ENCODE measurements at places on chromosomes 1 and 21. TPM values are rescaled to one million over a fixed set of nuclear protein-coding genes. Genes with fewer than 3 reads are reported as not detected.

DNA sequence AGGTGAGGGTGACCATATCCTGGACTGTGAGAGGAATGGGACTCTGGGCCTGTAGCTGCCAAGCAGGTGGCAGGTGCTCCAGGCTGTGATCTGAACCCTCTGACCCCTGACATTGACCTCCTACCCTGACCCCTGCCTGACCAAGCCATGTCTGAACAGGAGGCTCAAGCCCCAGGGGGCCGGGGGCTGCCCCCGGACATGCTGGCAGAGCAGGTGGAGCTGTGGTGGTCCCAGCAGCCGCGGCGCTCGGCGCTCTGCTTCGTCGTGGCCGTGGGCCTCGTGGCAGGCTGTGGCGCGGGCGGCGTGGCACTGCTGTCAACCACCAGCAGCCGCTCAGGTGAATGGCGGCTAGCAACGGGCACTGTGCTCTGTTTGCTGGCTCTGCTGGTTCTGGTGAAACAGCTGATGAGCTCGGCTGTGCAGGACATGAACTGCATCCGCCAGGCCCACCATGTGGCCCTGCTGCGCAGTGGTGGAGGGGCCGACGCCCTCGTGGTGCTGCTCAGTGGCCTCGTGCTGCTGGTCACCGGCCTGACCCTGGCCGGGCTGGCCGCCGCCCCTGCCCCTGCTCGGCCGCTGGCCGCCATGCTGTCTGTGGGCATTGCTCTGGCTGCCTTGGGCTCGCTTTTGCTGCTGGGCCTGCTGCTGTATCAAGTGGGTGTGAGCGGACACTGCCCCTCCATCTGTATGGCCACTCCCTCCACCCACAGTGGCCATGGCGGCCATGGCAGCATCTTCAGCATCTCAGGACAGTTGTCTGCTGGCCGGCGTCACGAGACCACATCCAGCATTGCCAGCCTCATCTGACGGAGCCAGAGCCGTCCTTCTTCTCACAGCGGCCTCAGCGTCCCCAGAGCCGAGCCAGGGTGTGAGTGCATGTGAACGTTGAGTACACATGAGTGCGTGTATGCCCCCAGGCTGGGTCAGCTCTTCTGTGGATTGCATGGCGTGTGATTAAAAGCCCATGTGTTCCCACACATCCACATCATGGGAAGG, 3.1 kb downstream of the TMEM125 start:
- no peak for DNase-seq
- no peak overlapping the region for H3K4me3 ChIP-seq
- H3K36me3 ChIP-seq = no peaks in the 10 kb centered on the region
- peaks cover 27% of the 10 kb centered on the region for H3K4me1 ChIP-seq
- H3K27ac ChIP-seq = no peak overlapping the region
- peaks cover 2% of the 10 kb centered on the region for H3K27me3 ChIP-seq

GRCh38 chr1:202061055-202061454, 50.7 kb downstream of the ELF3 start:
- H3K27me3 ChIP-seq = no peaks in the 10 kb centered on the region
- no peaks in the 10 kb centered on the region for H3K4me1 ChIP-seq
- H3K4me3 ChIP-seq = no peak overlapping the region
- no peak overlapping the region for H3K27ac ChIP-seq
- H3K36me3 ChIP-seq = no peaks in the 10 kb centered on the region

- no peaks in the 10 kb centered on the region for H3K27me3 ChIP-seq
- H3K27ac ChIP-seq = no peak overlapping the region
- DNase-seq = no peak
- H3K4me3 ChIP-seq = no peak overlapping the region
Measured at GRCh38 chr21:46180079-46180722, 4.1 kb downstream of the SPATC1L start.

The TOMM20 gene
- total RNA-seq = 43.3 TPM

DNA sequence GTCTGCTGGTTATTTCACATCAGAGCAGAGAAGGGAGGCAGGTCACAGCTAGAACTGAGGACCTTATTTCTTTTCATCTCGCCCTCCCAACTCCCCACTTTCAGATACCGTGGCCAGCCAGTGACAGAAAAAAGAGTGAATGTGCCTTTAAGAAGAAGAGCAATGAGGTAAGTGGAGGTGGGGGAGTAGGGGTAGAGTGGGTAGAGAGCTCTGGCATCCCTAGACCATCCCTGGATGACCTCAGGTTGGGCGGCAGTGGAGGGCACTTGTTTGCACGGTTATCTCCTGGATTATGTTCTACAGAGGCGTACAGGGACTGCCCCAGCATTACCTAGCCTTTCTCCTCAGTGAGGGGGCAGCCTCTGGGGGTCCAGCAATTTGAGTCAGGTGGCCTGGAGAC, 4.6 kb downstream of the SEMA4A start:
- H3K4me1 ChIP-seq = no peaks in the 10 kb centered on the region
- no peak overlapping the region for H3K4me3 ChIP-seq
- H3K27me3 ChIP-seq = no peaks in the 10 kb centered on the region
- no peak overlapping the region for H3K27ac ChIP-seq
- no peaks in the 10 kb centered on the region for H3K36me3 ChIP-seq

The DNASE2B gene
- total RNA-seq = not detected

GRCh38 chr1:41712081-41712480, 206.6 kb downstream of the HIVEP3 start:
- H3K27ac ChIP-seq = no peak overlapping the region
- H3K4me3 ChIP-seq = no peak overlapping the region
- no peaks in the 10 kb centered on the region for H3K27me3 ChIP-seq
- DNase-seq = no peak
- H3K4me1 ChIP-seq = no peaks in the 10 kb centered on the region

Data from liver (tissue), 10 donors.